Psoas muscle (tissue), 8 donors: ENCODE measurements at places on chromosomes 13 and 19. TPM values are rescaled to one million over a fixed set of nuclear protein-coding genes. Genes with fewer than 3 reads are reported as not detected.
A peak's percentile ranks its signal among the peaks of the same experiment; 100 is the strongest.

The CGB8 gene
- total RNA-seq, result not detected

The ERICH6B gene
- total RNA-seq, result not detected

The ZNF433 gene
- 4.0 TPM for total RNA-seq

The SERPINE3 gene
- not detected for total RNA-seq

The TMEM145 gene
- total RNA-seq, result 1.1 TPM

The ZNF541 gene
- total RNA-seq, result 0.13 TPM

The NTF4 gene
- total RNA-seq, result 1.8 TPM

The KIR2DL3 gene
- not detected for total RNA-seq

The NLRP7 gene
- not detected for total RNA-seq

- H3K27ac ChIP-seq, result no peak overlapping the region
- H3K27me3 ChIP-seq, result no peaks in the 10 kb centered on the region
- no peak overlapping the region for H3K4me3 ChIP-seq
- no peaks in the 10 kb centered on the region for H3K36me3 ChIP-seq
- H3K4me1 ChIP-seq, result no peaks in the 10 kb centered on the region
Observed at GRCh38 chr13:70579941-70580340, 471.7 kb upstream of the KLHL1 start.

DNA sequence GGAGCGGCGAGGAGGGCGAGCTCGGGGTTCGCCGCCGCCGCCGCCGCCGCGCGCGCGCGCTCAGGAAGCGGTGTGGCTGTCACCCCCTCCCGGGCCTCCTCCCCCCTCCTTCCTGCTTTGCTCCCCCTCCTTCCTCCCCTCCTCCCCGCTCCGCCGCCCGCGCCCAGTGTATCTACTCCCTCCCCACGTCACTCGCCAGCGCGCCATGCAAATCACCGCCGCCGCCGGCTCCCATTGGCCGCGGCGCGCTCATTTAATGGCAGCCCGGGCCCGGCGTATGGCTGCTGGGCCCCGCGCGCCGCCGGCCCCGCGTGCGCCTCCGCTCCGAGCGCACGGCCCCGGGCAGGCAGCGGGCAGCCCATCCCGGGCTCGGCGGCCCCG, 335 bp upstream of the SOX1 start:
- H3K27ac ChIP-seq, result no peak overlapping the region
- H3K4me1 ChIP-seq, result no peaks in the 10 kb centered on the region
- H3K27me3 ChIP-seq, result peaks cover 92% of the 10 kb centered on the region
- peak overlapping the region; percentile 49 for H3K4me3 ChIP-seq
- peak; percentile 74 for DNase-seq

DNA sequence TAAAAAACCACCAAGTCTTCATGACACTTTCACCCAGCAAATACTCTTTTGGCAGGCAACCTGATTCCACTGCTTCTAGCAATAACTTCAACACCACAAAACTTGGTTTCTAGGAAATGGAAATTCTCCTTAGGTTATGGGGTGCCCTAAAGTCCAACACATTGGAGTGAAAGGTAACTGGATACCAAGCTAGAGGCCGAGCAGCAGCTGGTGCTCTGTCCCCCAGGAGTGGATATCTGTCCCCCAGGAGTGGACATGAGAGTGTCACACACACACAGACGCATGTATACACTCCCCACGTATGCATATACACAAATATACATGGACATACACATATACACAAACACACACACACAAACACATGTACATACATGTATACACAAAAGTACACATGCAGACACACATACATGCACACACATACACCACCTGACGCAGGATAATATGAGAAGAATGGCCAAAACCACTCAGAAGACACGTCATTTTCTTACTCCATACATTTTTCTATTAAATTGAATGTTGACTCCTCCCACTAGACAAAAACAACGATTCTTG, 50.8 kb downstream of the RFX2 start:
- no peak overlapping the region for H3K27ac ChIP-seq
- H3K4me3 ChIP-seq, result no peak overlapping the region
- DNase-seq, result no peak
- H3K27me3 ChIP-seq, result no peaks in the 10 kb centered on the region
- H3K4me1 ChIP-seq, result peaks cover 21% of the 10 kb centered on the region

GRCh38 chr19:10209315-10209714, 14.6 kb upstream of the DNMT1 start:
- no peaks in the 10 kb centered on the region for H3K4me1 ChIP-seq
- H3K36me3 ChIP-seq, result no peaks in the 10 kb centered on the region
- H3K27ac ChIP-seq, result no peak overlapping the region
- H3K4me3 ChIP-seq, result no peak overlapping the region
- no peaks in the 10 kb centered on the region for H3K27me3 ChIP-seq

GRCh38 chr19:47609906-47610894, 1.3 kb downstream of the BICRA start:
- peak overlapping the region; percentile 100 for H3K4me3 ChIP-seq
- no peaks in the 10 kb centered on the region for H3K27me3 ChIP-seq
- peaks cover 36% of the 10 kb centered on the region for H3K4me1 ChIP-seq
- DNase-seq, result peak; percentile 55

DNA sequence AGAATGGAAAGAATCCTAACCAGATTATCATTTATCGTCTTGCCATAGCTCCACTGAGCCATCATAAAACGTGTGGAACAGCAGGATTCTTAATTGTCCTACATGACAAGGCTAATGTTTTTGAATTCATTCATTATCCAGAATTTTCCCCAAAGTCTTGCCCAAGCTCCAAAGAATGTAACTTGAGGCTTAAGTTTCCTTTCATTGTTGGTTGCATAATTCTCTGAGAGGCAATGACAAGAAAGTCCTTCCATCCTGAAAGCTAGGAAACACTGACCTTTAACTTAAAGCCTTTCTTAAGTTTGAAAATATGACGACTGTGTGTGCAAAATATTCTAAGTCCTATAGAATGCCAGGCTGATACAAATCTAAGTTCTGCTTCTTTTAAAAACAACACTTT, 546.1 kb downstream of the SUCLA2 start:
- no peaks in the 10 kb centered on the region for H3K4me1 ChIP-seq
- no peak for DNase-seq
- no peaks in the 10 kb centered on the region for H3K27me3 ChIP-seq
- no peak overlapping the region for H3K27ac ChIP-seq
- no peak overlapping the region for H3K4me3 ChIP-seq
- H3K36me3 ChIP-seq, result no peaks in the 10 kb centered on the region

DNA sequence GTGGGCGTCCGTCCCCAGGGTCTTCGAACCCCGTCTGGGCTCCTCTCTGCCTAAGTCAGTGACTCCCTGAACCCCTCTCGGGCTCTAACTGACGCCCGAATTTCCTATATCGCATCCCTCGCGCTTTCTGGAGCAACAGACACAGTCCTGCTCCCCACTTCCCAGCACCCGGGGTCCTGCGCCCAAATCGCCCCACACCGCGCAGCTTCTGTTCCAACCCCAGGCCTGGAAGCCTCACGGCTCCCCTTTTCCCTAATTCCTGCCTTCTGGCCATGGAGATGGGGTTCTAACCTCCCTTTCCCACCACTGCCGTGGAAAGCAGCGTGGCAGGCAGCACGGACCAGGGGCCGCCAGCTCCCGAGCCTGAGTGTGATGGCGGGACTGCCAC, 1.6 kb upstream of the GRTP1 start:
- H3K4me3 ChIP-seq, result no peak overlapping the region
- no peaks in the 10 kb centered on the region for H3K36me3 ChIP-seq
- peak overlapping the region; percentile 76 for H3K27ac ChIP-seq
- no peaks in the 10 kb centered on the region for H3K27me3 ChIP-seq
- H3K4me1 ChIP-seq, result peaks cover 13% of the 10 kb centered on the region
- no peak for DNase-seq

- no peaks in the 10 kb centered on the region for H3K4me1 ChIP-seq
- H3K36me3 ChIP-seq, result no peaks in the 10 kb centered on the region
- H3K4me3 ChIP-seq, result no peak overlapping the region
- no peak for DNase-seq
- no peaks in the 10 kb centered on the region for H3K27me3 ChIP-seq
Observed at GRCh38 chr13:41178040-41178439, 16.3 kb downstream of the KBTBD7 start.

GRCh38 chr19:15425321-15425950, 6.6 kb upstream of the AKAP8L start:
- H3K27me3 ChIP-seq, result no peaks in the 10 kb centered on the region
- H3K4me3 ChIP-seq, result no peak overlapping the region
- H3K4me1 ChIP-seq, result peaks cover 20% of the 10 kb centered on the region
- no peak for DNase-seq
- no peak overlapping the region for H3K27ac ChIP-seq

- H3K27me3 ChIP-seq, result no peaks in the 10 kb centered on the region
- H3K4me1 ChIP-seq, result no peaks in the 10 kb centered on the region
- no peak for DNase-seq
- no peaks in the 10 kb centered on the region for H3K36me3 ChIP-seq
- no peak overlapping the region for H3K27ac ChIP-seq
- no peak overlapping the region for H3K4me3 ChIP-seq
Observed at GRCh38 chr19:50843701-50844221, 10.4 kb upstream of the KLK15 start.

GRCh38 chr19:29677001-29677817, 11.9 kb downstream of the PLEKHF1 start:
- H3K4me3 ChIP-seq, result peak overlapping the region; percentile 2
- peaks cover 23% of the 10 kb centered on the region for H3K36me3 ChIP-seq
- H3K27ac ChIP-seq, result peak overlapping the region; percentile 86
- H3K4me1 ChIP-seq, result peaks cover 94% of the 10 kb centered on the region
- no peaks in the 10 kb centered on the region for H3K27me3 ChIP-seq
- no peak for DNase-seq

- peak; percentile 64 for DNase-seq
- H3K4me3 ChIP-seq, result no peak overlapping the region
- peak overlapping the region; percentile 70 for H3K27ac ChIP-seq
- no peaks in the 10 kb centered on the region for H3K27me3 ChIP-seq
- peaks cover 15% of the 10 kb centered on the region for H3K4me1 ChIP-seq
Observed at GRCh38 chr19:38135150-38135998, 88.6 kb downstream of the DPF1 start.

GRCh38 chr13:100789481-100789880, 114.9 kb upstream of the TMTC4 start:
- H3K27ac ChIP-seq, result no peak overlapping the region
- DNase-seq, result no peak
- H3K4me1 ChIP-seq, result no peaks in the 10 kb centered on the region
- H3K27me3 ChIP-seq, result no peaks in the 10 kb centered on the region

DNA sequence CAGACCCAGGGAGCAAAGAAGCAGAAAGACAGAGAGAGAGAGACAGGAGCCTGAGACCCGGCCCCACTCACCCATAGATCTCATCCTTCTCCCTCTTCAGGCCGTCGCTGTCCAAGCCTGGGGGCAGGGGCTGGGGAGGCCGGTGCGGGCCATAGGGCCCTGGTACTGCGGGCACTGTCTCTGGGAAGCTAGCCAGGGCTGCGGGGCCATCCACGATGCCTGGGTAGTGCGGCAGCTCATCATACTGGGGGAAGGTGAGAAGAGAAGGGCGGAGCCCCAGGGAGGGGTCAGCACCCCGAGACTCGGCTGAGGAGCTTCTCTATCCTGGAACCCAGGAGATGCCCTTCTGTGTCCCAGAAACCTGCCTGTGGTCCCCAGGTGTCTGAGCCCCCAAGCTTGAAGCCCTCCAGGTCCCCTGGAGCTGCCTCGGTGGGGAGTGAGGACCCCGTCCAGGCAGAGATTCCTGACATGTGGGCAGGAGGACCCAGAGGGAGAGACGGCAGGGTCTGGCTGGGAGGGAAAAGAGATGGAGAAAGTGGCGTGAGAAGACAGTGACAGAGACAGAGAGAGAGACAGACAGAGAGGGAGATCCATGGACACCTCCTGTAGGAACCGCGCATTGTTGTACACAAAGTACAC, 2.1 kb downstream of the MEIS3 start:
- no peak overlapping the region for H3K4me3 ChIP-seq
- no peaks in the 10 kb centered on the region for H3K4me1 ChIP-seq
- no peaks in the 10 kb centered on the region for H3K36me3 ChIP-seq
- no peak overlapping the region for H3K27ac ChIP-seq

- no peaks in the 10 kb centered on the region for H3K36me3 ChIP-seq
- H3K27me3 ChIP-seq, result no peaks in the 10 kb centered on the region
- H3K4me3 ChIP-seq, result no peak overlapping the region
- no peak overlapping the region for H3K27ac ChIP-seq
Observed at GRCh38 chr19:29089315-29089870, 123.6 kb downstream of the UQCRFS1 start.
